ENCODE measurements at places on chromosomes 11 and 22.
A peak's percentile ranks its signal among the peaks of the same experiment; 100 is the strongest.

DNA sequence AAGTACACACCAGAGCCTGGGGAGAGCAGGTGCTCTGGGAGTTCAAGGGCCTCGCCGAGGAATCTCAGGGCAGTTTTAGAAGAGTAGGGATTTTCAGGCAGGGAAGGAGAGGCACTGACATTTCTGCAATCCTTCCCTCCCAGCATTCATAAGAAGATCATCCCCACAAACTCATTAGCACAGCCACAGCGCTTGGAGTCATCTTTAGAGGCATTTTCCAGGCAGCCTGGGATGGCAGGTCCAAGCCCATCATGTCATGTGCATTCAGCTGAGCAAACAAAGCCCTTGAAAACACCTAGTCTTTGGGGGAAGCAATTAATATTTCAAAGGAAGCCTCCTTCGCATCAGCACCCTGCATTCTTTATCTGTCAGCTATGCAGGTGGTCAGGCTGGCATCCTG is 43.8 kb downstream of the MAP6 start:
- DNase-seq: no peak

DNA sequence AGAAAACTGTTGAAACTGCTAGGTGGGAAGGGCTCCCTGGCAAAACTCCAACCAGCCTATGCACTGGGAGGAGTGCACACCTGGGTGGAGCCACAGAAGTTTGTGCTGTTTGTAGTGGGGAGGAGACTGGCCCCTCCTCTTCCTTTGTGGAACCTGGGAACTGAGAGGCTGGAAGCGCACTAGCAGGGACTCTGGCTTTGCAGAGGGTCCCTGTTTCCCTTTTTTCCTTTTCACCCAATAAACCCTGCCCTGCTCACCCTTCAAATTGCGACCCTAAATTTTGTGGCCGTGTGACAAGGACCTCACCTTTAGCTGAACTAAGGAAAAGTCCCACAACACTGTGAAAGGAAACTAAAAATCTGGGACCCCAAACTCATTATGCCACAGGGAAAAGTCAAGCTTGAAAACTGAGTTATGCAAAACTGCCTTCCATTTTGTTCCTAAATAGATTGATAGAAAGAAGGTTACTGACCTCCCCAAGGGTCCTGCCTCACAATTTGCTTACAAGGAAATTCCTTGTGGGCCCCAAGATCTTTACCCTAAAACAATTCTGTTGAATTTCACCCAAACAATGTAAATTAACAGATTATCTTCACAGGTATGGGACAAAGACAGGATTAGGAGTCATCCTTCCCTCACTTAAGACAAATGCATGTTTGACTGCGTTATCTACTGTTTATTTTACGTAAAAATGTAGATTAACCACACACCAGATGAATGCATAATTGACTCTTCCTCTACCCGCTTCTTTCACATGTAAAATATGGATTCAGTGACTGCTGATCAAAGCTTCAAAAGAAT is 81.0 kb downstream of the SLC36A4 start:
- DNase-seq: no peak

GRCh38 chr11:16512198-16512898 is 156.0 kb upstream of the SOX6 start:
- no peak for DNase-seq

DNA sequence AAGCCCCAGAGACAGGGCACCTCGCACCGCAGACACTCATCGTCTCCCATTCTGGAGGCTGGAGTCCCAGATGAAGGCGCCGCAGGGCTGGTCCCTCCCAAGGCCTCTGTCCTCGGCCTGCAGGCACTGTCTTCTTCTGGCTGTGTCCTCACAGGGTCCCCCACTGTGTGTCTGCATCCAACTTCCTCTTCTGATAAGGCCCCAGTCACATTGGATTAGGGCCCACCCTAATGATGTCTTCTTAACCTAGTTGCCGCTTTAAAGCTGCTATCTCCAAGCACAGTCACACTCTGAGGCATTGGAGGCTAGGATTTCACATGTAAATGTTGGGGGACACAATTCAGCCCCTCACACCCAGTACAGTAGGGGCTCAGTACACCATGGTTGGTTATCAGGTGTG is 48.9 kb downstream of the DHCR7 start:
- no peak for DNase-seq

- DNase-seq: no peak
Measured at GRCh38 chr22:27835446-27835845, 33.9 kb upstream of the MN1 start.

DNA sequence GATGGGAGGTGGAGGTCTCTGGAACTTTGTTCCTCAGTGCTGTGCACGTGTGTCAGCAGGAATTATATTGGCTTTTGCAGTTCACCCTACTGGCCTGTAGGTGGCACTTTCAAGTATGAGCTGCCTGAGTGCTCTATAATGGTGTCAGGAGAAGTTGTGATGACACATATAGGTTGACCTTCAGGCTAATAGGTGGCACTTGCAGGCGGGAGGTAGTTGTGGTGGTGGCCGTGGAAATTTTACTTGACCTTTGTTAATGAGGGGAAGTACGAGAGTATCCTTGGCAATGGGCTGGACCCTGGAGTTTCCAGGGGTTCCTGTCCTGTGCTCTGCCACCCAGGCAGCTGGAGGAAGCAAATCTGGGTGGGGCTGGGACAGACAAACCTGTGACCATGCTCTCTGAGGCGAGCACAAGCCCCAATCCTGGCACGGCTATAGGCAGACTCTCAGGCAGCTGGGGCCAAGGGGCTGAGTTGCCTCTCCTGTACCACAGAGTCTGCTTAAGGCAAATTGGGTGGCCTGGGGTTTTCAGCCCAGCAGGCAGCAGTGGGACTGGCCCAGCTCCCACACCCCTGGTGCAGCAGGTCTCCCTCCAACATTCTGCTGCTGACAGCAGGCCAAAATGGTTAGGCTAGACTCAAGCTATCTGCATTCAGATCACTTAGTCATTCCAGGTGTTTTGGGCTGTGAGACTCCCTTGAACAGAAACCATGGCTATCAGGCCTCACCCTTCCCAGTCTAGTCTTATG is 147.5 kb upstream of the CTSC start:
- no peak for DNase-seq

- DNase-seq: no peak
Measured at GRCh38 chr11:104091281-104092096, 55.0 kb downstream of the DDI1 start.

- DNase-seq: peak; percentile 54
Measured at GRCh38 chr11:11407065-11407762, 54.2 kb upstream of the CSNK2A3 start.

Measured in femur (tissue), 1 donor.